ENCODE measurements at places on chromosomes 7 and 10. TPM values are rescaled to one million over a fixed set of nuclear protein-coding genes. Genes with fewer than 3 reads are reported as not detected.

TNPO3 gene
- 92.5 TPM for total RNA-seq

SLC13A1 gene
- total RNA-seq = not detected

CABCOCO1 gene
- not detected for total RNA-seq

SNX10 gene
- total RNA-seq = 1.0 TPM

NME8 gene
- not detected for total RNA-seq

KCNH2 gene
- total RNA-seq = under 0.01 TPM

LIPN gene
- total RNA-seq = 5.8 TPM

EMX2 gene
- total RNA-seq = not detected

VWC2 gene
- total RNA-seq = not detected

POT1 gene
- 43.3 TPM for total RNA-seq

CALML5 gene
- total RNA-seq = 2.3 TPM

PYROXD2 gene
- 4.6 TPM for total RNA-seq

FGFR2 gene
- 20.2 TPM for total RNA-seq

TMEM178B gene
- 0.07 TPM for total RNA-seq

PIK3CG gene
- total RNA-seq = not detected

TCERG1L gene
- not detected for total RNA-seq

ZNF679 gene
- total RNA-seq = not detected

TMED4 gene
- 79.9 TPM for total RNA-seq

HOXA1 gene
- total RNA-seq = 0.07 TPM

AGAP5 gene
- total RNA-seq = 3.7 TPM

TMEM130 gene
- not detected for total RNA-seq

PLXDC2 gene
- 5.5 TPM for total RNA-seq

MINDY4 gene
- total RNA-seq = 3.5 TPM

DOCK4 gene
- 9.6 TPM for total RNA-seq

CPXM2 gene
- 0.07 TPM for total RNA-seq

GATAD1 gene
- total RNA-seq = 19.5 TPM

IGF2BP3 gene
- 28.4 TPM for total RNA-seq

GPR15LG gene
- total RNA-seq = 1.2 TPM

GPR146 gene
- 1.2 TPM for total RNA-seq

CALY gene
- total RNA-seq = not detected

LIPJ gene
- total RNA-seq = under 0.01 TPM

NXPH1 gene
- not detected for total RNA-seq

CRPPA gene
- 0.34 TPM for total RNA-seq

HOXA3 gene
- not detected for total RNA-seq

LDB1 gene
- 29.0 TPM for total RNA-seq

GNGT1 gene
- total RNA-seq = not detected

CPA1 gene
- not detected for total RNA-seq

ARL4A gene
- 109 TPM for total RNA-seq

GOT1 gene
- total RNA-seq = 77.2 TPM

TAS2R5 gene
- 4.4 TPM for total RNA-seq

Measured in nasal cavity respiratory epithelium epithelial cell of viscerocranial mucosa (primary cell).